ENCODE measurements at places on chromosomes 5 and 9. TPM values are rescaled to one million over a fixed set of nuclear protein-coding genes. Genes with fewer than 3 reads are reported as not detected.

GRCh38 chr5:155996123-155996522, 330.8 kb upstream of the SGCD start:
- no peak overlapping the region for H3K4me3 ChIP-seq
- DNase-seq = no peak
- H3K36me3 ChIP-seq = no peaks in the 10 kb centered on the region
- H3K4me1 ChIP-seq = no peaks in the 10 kb centered on the region

- no peaks in the 10 kb centered on the region for H3K27me3 ChIP-seq
- DNase-seq = no peak
- H3K36me3 ChIP-seq = no peaks in the 10 kb centered on the region
- no peak overlapping the region for H3K4me3 ChIP-seq
- H3K27ac ChIP-seq = no peak overlapping the region
Measured at GRCh38 chr9:136784249-136784996, 6.7 kb upstream of the TMEM141 start.

The OTP gene
- not detected for total RNA-seq

The ACOT12 gene
- not detected for total RNA-seq

- H3K4me3 ChIP-seq = peak overlapping the region; percentile 76
- H3K27me3 ChIP-seq = no peaks in the 10 kb centered on the region
- peak; percentile 79 for DNase-seq
- H3K27ac ChIP-seq = peak overlapping the region; percentile 75
- H3K36me3 ChIP-seq = peaks cover 53% of the 10 kb centered on the region
- peaks cover 40% of the 10 kb centered on the region for H3K4me1 ChIP-seq
Measured at GRCh38 chr9:133347515-133347984, 381 bp downstream of the MED22 start.

- no peak overlapping the region for H3K4me3 ChIP-seq
- peaks cover 20% of the 10 kb centered on the region for H3K4me1 ChIP-seq
- no peaks in the 10 kb centered on the region for H3K27me3 ChIP-seq
- no peak for DNase-seq
Measured at GRCh38 chr9:86664603-86665002, 282.7 kb downstream of the GAS1 start.

The PTPN3 gene
- total RNA-seq = not detected

DNA sequence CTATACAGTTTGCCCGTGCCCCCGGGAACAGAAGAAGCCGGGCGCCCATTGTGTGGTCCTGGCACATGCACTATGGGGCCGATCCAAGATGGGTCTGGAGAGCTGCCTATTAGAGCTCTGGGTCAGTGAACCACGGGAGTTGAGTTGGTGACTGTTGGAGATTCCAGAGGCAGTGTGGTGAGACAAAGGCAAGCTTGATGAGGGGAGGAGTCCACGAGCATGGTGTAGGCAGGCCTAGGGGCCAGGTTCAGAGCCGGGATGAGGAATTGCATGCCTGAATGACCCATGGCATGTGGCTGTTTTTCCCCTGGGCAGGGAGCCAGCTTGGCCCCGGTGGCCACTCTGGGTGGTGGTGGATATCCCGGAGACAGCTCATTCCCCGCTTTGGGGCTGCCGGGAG, 84.4 kb upstream of the STC2 start:
- H3K4me1 ChIP-seq = no peaks in the 10 kb centered on the region
- no peak for DNase-seq
- H3K27me3 ChIP-seq = no peaks in the 10 kb centered on the region
- no peak overlapping the region for H3K4me3 ChIP-seq

GRCh38 chr5:9428272-9428671, 117.6 kb downstream of the SEMA5A start:
- H3K36me3 ChIP-seq = no peaks in the 10 kb centered on the region
- no peak for DNase-seq
- H3K4me3 ChIP-seq = no peak overlapping the region
- H3K27me3 ChIP-seq = no peaks in the 10 kb centered on the region
- no peaks in the 10 kb centered on the region for H3K4me1 ChIP-seq

GRCh38 chr5:144187699-144188294, 17.1 kb downstream of the KCTD16 start:
- H3K27ac ChIP-seq = peak overlapping the region; percentile 78
- no peaks in the 10 kb centered on the region for H3K27me3 ChIP-seq
- DNase-seq = peak; percentile 93
- no peaks in the 10 kb centered on the region for H3K36me3 ChIP-seq
- H3K4me1 ChIP-seq = peaks cover 17% of the 10 kb centered on the region

DNA sequence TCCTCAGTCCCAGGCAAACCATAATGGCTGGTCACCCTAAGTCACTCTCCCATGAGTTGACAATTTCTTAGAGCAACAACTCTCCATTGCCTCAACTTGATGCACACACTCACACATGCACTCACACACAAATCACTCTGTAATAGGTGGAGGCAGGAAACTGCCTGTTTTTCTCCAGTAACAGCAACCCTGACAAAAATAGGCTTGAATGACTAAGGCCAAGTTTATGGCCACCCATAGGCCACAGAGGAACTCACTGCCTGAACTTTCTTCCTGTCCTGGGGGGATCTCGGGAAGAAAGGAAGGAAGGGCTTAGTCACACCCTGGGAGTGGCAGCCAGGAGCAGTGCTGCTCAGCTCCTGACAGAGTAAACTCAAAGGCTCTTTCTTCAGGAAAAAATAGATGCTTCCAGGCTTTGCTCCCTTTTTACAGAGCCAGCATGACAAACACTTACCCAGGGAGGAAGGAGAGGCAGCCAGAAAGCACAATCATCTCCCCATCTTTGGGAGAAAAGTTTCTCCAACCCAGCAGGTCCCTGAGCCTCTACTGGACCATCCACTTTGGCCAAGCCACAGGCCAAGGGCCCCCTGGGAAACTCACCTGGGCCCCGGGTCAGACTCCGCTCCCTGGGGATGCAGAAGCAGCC, 368 bp downstream of the SH3TC2 start:
- no peaks in the 10 kb centered on the region for H3K36me3 ChIP-seq
- no peak overlapping the region for H3K27ac ChIP-seq
- H3K4me3 ChIP-seq = no peak overlapping the region
- H3K4me1 ChIP-seq = no peaks in the 10 kb centered on the region
- no peaks in the 10 kb centered on the region for H3K27me3 ChIP-seq

The ASPN gene
- total RNA-seq = not detected

- DNase-seq = no peak
- H3K27me3 ChIP-seq = no peaks in the 10 kb centered on the region
- H3K4me1 ChIP-seq = no peaks in the 10 kb centered on the region
- no peak overlapping the region for H3K27ac ChIP-seq
Measured at GRCh38 chr9:124332361-124333202, 74.8 kb downstream of the NEK6 start.

DNA sequence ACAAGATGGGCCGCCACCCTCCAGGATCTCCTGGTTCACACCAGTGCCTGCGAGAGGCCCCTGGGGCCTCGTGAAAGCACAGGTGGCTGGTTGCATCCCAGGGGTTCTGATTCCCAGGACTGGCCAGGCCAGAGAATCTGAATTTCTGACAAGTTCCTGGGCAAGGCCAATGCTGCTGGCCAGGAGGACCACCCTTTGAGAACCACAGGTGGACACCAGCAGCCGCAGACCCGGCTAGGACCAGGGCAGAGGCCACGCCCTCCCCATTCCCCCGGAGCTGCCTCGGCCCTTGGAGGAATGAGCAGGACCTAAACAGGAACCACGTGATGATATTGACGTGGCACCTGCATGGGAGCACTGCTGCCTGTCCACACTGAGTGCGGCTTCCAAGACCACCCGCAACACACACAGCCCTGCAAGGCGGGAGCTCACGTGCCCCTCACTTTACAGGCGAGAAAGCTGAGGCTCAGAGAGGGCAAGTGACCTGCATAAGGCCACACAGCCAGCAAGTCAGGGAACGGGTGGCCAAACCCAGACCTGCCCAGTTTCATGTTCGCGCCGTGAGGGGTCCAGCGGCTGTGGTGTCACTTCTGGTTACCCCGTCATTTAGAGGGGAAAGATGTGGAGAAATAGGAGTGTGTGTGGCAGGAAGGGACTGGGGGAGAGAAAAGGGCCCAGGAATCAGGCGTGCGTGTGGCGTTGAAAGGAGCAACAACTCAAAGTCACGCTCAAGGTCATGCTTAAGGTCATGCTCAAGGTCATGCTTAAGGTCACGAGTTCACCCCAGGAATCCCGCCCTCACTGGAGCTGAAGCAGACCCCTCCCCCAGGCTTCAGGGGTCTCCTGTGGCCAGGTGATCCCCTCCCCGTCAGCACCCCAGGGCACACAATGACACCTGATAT, 105.9 kb upstream of the IER5L start:
- H3K36me3 ChIP-seq = no peaks in the 10 kb centered on the region
- DNase-seq = no peak

GRCh38 chr5:57736716-57737115, 254.1 kb upstream of the ACTBL2 start:
- no peak for DNase-seq
- H3K27ac ChIP-seq = no peak overlapping the region
- H3K36me3 ChIP-seq = no peaks in the 10 kb centered on the region
- no peak overlapping the region for H3K4me3 ChIP-seq
- no peaks in the 10 kb centered on the region for H3K27me3 ChIP-seq

- H3K36me3 ChIP-seq = no peaks in the 10 kb centered on the region
- no peaks in the 10 kb centered on the region for H3K4me1 ChIP-seq
- H3K27ac ChIP-seq = no peak overlapping the region
- no peak for DNase-seq
- no peak overlapping the region for H3K4me3 ChIP-seq
Measured at GRCh38 chr9:16119261-16120230, 566.7 kb downstream of the CCDC171 start.

Data from natural killer cell (primary cell).